ENCODE measurements at places on chromosomes 12 and 14.

- no peak for DNase-seq
Observed at GRCh38 chr12:66947119-66947518, 268.2 kb upstream of the GRIP1 start.

GRCh38 chr12:131990980-131991305 lies 41.2 kb downstream of the EP400 start:
- no peak for DNase-seq

DNA sequence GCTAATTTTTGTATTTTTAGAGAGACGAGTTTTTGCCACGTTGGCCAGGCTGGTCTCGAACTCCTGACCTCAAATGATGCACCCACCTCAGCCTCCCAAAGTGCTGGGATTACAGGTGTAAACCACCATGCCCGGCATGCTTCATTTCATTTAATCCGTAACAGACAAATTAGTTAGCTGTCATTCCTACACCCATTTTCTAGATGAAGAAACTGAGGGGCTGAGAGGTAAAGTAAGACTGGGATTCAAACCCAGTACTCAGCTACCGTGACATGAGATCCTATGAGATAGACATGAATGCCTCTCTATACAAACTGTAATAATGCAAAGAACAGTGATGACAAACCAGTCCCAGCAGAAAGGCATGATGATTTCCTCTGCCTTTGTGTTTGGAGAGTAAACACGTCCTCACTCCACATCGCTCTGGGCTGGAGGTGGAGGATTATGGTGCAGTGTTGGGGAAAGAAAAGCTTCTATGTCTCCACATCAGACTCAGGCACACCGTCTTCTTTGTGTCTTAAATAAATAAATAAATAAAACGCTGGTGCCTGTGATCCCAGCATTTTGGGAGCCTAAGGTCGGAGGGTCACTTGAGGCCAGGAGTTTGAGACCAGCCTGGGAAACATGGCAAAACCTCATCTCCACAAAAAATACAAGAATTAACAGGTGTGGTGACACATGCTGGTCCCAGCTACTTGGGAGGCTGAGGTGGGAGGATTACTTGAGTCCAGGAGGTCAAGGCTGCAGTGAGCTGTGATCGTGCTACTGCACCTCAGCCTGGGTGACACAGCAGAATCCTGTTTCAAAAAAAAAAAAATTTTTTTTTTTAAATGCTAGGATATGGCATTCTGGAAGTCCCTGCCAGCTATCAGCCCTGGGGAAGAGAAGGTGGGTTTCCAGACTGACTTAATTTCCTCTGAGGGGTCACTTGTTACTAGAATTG lies 10.5 kb downstream of the VSX2 start:
- no peak for DNase-seq

DNA sequence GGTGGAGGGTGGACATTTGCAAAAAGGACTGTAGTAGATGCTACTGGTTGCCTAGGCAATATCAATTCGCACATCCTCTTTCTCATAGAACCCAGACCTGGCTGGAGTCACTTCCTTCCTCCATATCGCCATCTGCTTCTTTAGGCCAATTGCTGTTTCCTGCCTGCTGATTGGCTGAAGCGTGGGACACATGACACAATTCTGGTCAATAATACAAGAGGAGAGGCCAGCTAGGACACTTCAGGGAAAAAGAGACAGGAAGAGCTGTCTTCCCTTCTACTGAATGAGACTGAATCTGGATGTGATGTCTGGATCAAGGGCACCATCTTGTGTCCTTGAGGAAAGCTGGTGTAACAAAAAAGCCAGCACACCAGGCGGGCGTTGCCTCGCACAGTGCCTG lies 53.8 kb downstream of the TRPV4 start:
- no peak for DNase-seq

- DNase-seq = no peak
Observed at GRCh38 chr12:24608637-24609285, 340.1 kb downstream of the BCAT1 start.

DNA sequence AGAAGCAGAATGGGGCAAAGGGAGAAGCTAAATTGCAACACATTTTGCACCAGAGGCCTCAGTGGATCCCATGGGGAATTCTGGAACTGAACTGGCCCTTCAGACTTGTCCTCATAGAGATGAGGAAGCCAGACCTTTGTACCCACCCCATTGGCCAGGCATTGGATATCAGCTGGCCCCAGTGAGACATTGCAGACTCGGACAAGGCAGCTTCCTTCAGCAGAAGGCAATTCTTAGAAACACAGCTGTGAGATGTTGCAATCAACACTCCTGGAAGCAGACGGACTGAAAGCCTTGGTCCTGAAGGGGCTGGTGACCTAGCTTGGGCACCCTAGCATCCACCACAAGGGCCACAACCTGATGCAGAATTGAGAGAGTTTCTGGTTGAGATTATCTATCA lies 218.1 kb downstream of the MSRB3 start:
- DNase-seq = no peak

DNA sequence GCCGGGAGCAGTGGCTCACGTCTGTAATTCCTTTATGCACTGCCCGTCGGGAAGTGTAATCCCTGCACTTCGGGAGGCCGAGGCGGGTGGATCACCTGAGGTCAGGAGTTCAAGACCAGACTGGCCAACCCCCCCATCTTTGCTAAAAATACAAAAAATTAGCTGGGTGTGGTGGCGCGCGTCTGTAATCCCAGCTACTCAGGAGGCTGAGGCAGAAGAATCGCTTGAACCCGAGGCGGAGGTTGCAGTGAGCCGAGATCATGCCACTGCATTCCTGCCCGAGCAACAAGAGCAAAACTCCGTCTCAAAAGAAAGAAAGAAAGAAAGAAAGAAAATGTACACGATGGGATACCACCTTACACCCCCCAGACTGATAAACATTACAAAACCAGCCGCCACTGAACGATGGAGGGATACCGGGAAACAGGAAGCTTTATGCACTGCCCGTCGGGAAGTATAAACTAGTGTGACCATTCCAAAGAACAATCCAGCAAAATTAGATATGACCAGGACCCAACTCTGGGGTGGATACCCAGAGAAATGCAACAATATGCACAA lies 1.1 kb downstream of the ABCD4 start:
- no peak for DNase-seq

DNA sequence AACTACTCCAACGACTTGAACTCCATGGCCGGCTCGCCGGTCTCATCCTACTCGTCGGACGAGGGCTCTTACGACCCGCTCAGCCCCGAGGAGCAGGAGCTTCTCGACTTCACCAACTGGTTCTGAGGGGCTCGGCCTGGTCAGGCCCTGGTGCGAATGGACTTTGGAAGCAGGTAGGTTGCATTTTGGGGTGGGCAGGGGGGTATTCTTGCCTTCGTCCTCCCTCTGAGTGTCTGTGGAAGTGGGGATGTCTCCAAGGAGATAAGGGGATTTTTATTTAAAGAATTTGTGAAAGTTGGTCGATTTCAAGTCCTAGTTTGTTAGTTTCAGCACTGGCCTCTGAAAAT lies 1.3 kb downstream of the ASCL1 start:
- DNase-seq = no peak

DNA sequence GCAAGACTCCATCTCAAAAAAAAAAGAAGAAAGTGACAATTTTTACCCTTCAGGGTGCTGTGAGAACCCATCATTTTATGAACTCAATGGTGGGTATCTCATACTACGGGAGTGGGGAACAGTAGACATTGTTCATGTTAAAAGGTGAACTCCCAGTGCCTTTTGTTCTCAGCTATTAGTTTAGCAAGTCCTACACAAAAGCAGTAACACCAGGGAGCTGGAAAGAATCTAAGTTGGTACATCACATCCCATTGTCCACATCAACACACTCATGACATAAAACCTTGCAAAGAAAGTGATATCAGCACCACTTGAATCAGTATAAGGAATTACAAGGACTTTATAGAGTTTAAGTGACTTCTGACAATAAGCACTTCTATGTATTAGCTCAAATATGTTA lies 47.4 kb upstream of the ABCC9 start:
- no peak for DNase-seq

DNA sequence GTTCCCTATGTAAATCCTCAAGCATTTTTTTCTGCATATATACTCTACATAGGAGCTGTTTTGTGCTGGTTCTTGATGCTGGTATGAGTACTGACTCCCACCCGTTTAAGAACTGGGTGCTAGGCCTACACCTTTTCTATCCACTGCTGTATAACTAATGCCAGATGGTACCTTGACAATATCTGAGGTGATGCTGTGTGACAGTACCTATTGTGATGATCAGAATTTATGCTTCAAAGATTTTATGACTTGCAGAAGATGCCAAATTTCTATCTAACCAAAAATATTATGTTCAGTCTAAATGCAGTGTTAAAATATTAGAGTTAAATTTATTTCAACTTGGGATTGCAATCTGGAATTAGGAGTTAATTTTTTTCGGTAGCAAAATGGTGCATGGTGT lies 272.3 kb upstream of the NOVA1 start:
- DNase-seq = no peak

DNA sequence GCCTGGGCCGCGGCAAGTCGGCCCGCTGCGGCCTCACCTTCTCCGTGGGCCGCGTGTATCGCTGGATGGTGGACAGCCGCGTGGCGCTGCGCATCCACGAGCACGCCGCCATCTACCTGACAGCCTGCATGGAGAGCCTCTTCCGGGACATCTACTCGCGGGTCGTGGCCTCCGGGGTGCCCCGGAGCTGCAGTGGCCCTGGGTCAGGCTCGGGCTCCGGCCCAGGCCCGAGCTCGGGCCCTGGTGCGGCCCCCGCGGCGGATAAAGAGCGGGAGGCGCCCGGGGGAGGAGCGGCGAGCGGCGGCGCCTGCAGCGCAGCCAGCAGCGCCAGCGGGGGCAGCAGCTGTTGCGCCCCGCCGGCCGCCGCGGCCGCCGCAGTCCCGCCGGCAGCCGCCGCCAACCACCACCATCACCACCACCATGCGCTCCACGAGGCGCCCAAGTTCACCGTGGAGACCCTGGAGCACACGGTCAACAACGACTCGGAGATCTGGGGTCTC lies 226.2 kb upstream of the CRY1 start:
- no peak for DNase-seq

- DNase-seq = no peak
Observed at GRCh38 chr14:104595116-104595675, 9.4 kb downstream of the TMEM179 start.

GRCh38 chr14:73323896-73324399 lies 86.6 kb downstream of the PAPLN start:
- DNase-seq = no peak

GRCh38 chr12:50251619-50252252 lies 31.6 kb downstream of the LIMA1 start:
- no peak for DNase-seq

DNA sequence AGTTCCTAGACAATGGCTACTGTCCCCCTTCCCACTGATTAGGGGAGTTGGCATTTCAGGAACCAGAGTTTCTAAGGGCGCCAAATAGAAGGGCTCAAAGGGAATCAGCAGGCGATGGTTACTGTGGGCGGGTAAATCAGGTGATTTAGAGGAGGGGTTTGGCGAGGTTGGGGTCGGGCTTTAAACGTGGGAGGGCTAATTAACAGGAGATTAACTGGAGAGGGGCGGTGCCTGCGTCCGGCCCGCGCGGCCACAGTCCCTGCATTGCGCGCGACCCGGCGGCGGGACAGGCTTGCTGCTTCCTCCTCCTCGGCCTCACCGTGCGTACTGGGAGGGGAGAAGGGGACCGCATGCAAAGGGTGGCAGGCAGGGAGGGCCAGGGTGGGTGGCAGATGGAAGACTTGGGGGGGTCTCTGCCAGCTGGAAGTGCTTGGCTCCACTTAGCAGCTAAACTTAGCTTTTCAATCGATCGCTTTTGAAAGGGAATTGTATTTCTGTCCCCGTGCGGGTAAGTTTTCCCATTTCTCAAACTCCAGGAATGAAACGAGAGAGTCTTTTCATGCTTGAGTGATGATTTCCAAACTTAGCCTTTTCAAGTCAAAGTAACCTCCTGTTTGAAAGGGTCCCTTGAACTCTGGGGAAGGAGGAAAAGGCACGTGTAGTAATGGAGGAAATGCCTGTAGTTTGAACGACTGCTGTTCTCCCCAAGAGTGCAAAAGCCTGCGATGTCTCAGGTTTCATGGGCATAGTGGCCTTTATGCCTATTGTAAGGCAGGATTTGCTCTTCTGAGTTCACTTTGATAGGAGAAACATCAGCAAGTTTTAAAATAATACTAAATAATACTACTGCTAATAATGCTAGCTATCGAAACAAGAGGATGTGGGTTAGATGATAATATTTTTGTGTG lies at the start of gene MGST1:
Gene MGST1 (plus strand): TSS at position 255 of the 908 bp plus-strand sequence. CDS start 6,608 bp downstream, outside the sequence.
- no peak for DNase-seq

DNA sequence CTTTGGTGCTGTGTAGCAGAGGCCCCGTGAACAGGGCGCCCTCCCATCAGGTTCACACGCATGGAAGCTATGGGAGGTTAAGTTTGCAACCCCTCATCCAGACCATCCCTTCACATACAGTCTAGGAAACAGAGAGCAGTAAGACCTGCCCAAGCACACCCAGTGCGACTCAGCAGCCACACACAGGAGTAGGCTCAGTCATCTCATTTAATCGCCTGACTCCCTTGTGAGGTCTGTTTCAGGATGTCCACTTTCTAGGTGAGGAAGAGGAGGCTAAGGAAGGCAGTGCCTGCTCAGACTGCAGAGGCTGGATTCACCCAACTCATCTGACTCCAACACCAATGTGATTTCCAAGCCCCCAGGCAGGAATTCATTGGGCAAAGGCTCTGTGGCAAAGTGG lies 11.9 kb downstream of the BDKRB1 start:
- no peak for DNase-seq

DNA sequence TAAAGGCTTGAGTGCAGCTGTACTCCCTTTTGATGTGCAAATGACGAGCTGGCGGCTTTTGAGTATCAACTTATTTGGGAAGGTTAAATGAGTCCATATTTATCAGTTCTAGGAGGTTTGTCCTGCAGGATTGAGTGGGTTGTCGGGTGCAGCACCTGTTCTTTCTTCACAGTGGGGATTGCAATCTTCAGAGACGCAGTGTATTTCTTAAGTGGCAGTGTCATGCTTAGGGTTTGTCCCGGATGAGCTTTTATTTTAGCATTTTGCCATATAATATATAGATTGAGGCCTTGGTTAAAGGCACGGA lies 1.2 kb downstream of the FUT8 start:
- no peak for DNase-seq

DNA sequence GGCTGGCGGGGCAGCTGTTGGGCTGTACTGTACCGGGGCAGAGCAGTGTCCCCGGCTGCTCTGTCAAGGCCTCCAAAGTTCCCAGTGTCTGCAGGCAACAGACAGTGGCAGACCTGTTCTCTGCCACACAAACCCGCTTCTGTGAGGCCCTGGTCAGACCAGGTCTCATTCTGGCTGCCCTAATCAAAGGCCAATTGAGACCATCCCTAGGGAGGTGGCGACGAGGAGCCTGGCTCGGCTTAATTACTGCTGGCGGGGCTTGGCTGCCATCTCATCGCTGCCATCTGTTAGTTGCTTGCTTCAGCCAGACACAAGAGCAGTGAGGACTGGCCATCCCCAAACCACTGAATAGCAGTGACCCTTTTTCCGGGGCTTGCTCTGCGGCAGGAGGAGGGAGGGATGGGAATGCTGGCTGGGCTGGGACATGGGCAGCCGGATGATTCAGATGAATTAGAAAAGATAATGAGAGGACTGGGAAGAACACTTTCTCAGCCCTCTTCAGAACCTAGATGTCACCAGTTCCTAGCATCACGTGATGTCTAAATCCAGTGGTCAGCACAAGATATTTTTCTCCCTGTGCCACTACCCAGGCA lies 24.5 kb downstream of the ERG28 start:
- DNase-seq = no peak

- DNase-seq = no peak
Observed at GRCh38 chr12:51295651-51296050, 25.4 kb upstream of the SMAGP start.

GRCh38 chr12:11578461-11578993 lies 70.9 kb upstream of the ETV6 start:
- no peak for DNase-seq

Data from activated naive CD8-positive, alpha-beta T cell treated with anti-CD3 and anti-CD28 coated beads, Interleukin-2, amount 50 U/mL, for 16 hours (primary cell).